ENCODE measurements at places on chromosomes 6 and 20.

DNA sequence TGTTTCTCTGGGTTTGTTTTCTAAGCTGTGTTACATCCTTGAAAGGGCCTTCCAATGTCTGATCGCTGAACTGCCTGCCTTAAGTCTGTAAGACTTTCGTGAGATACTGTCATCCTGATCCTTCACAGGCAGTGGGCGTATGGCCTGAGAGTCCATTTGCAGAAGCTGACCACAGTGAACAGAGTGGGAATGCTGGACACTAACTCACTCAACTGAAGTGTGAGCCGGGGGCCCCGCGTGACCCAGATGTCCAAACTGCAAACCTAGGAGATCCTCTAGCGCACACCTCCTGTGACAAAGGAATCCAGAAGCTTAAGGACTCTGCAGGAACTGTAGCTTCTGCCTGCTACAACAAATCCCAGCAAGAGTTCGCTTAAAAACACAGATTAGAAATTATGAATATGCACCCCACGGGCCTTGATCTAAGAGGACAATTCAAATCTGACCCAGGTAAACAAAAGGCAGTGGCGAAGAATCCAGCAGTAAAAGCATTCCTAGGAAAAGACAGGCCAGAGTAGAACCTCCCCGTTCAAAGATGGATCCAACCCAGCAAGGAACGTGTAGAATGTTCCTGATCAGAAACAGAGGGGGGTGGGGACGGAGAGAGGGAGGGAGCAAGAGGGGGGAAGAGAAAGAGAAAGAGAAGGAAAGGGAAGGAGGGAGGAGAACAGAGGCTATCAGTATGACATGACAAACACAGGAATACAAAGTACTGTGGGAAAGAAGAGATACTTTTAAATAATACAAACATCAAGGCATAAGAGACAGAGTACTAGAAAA lies 135.0 kb upstream of the AFDN start:
- DNase-seq, result no peak

- DNase-seq, result no peak
These were observed 10.1 kb upstream of the RTF2 start for GRCh38 chr20:56458206-56458821.

DNA sequence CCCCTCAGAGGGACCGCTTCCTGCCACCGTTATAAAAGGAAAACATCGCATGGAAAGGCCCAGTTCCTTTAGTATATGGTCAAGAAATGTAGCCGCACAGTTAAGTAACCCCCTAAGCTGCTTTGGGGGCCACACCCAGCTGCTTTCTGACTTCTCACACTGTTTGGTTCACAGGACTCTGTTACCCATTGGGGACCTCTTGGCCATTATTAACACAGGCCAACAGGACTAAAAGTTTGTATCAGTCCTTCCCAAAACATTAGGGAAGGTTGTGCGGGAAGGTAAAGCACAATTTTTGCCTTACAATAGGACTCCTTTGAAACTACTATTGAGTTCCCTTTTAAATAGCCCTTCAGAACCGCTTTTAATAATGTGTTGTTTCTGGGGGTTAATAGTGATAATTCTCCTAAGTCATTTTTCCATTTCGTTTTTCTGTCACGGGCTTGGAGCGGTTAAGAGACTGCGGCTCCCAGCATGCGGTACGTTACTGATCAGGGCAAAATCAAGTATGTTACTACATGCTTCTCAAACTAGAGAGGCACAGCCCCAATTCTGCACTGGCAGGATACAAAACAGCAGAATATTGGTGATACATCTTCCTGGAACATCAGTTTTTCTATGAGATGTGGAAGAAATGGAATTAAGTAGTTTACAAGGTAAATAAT lies 668 bp upstream of the RPP40 start:
- no peak for DNase-seq

DNA sequence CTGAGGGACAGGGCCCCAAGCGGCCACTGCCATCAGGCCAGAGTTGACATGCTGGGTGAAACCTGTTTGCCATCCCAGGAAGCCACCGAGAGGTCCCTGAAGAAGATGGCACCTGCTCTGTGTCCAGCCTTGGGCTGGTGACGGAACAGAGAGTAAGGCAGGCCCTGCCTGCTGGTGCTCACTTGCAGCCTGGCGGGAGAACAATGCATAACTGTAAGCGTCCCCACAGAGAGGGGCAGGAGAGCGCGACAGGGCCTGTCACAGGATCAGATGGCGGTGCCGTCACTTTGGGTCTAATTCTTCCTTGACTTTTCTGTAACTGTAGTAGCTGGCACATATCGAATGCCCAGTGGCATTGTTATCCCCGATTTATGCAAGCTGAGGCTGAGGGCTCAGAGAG lies 29.0 kb upstream of the VSTM2L start:
- no peak for DNase-seq

DNA sequence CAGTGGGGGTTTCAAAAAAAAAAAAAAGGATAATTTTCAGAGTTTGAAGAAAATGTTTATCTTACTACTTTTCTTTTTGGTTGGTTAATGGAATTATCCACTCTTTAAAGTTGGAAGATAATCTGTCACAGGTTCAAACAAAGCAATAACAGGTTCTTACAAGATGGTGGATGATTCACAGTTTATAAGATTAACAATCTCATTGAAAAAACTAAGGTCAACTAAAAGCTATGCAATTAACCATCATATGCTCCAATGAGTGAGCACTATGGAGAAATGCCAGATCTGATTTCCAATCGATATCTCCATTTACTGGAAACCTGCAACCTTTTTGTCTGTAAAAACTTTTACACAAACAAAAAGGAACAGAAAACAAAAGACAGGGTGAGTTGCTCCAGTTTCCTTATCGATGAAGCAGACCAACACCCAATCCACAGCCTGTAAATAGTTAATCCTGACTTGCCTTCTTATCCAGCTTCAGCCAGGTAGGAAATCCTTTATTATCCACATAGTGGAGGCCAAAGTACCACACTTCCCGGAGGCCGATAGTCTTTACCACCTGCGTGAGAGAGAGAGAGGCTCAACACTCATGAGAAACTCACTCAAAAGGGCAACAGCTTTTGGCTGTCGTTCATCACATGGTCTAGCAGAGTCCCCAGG lies 32.4 kb downstream of the EZR start:
- no peak for DNase-seq

GRCh38 chr20:52001999-52002666 lies 189.4 kb downstream of the ZFP64 start:
- DNase-seq, result no peak

DNA sequence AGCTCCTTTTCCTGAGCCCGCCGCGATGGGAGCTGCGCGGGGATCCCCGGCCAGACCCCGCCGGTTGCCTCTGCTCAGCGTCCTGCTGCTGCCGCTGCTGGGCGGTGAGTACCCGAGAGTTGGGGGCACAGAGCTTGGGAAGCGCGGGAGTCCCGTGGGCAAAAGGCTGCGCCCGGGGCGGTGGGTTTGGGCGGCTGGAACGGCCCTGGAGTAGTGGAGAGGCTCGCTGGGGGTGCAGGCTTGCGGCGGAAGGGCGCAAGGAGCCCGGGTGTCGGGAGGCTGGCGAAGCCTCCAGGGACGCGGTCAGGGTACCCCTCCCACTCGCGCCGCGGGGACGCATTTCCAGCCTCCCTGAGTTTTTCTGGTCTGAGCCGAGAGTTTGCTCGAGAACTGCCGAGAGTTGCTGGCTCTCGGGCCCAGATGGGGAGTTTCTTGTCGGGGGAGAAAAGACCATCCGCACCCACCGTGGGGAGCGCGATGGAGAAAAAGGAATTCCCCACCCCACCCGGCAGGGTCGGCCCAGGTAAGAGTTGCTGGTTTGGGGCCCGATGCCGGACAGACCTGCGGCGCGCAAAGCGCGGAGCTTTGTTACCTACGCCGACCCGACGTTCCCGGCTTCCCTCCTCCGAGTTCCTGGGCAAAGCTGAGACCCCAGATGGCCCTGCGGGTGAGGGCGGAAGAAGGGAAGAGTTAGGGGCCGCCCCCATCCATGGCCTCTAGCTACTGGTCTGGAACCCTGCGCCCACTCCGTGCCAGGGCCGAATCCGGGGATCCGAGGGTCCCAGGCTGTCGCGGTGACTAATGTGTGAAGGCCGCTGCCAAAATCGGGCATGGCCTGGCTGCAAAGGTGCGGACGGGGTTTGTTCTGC lies 584 bp downstream of the PTK7 start:
- DNase-seq, result peak; percentile 77

DNA sequence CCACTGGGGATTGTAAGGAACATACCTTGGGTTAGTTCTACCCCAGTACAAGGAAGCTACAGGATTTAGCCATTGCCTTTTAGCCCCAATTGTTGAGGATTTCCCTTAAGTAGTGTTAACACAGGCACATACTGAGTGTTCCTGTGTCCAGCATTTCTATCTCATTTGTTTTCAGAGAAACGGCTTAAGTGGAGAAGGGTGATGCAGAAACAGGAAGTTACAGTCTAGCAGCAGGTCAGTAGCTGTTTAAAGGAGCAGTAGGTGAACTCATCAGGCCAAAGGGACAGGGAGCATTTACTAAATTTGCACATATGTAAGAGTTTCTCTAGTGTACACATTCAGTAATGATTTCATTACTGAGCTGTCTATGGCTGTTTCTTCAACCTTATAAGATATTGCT lies 644.2 kb upstream of the GJE1 start:
- DNase-seq, result no peak

DNA sequence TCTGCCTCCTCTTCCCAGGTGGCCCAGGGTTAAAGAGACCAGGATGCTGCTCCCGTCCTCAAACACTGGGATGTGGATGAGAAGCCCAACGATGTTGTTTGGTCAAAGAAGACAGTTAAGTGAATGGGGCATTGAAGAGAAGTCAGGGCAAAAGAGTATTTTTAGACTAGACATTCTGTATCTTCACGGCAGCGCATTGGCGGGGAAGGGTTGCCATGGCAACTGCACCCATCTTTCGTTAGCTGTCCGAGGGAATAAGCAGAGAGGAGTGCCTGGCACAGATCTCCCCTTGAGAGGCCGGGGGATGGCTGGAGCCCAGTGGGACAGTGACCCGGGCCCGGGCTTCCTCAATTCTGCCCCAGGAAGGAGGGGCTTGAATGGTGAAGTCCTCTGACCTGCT lies 56.4 kb upstream of the GPR31 start:
- DNase-seq, result no peak

DNA sequence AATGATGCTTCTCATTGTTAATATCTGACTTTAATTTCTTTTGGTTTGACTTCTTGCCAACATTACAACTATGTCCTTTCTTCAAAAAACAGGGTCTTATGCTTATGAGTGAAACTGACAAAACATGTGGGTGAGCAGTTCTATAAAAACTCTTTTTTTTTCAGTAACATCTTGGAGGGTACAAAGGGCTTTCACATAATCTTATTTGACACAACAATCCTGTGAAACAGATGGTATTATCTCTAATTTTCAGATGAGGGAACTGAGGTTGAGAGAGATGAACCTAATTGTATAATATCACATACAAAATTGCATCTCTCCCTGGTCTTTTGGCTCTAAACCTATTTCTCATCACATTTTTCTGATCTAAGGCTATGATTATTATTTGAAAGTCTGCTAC lies 38.3 kb downstream of the MAPK14 start:
- no peak for DNase-seq

DNA sequence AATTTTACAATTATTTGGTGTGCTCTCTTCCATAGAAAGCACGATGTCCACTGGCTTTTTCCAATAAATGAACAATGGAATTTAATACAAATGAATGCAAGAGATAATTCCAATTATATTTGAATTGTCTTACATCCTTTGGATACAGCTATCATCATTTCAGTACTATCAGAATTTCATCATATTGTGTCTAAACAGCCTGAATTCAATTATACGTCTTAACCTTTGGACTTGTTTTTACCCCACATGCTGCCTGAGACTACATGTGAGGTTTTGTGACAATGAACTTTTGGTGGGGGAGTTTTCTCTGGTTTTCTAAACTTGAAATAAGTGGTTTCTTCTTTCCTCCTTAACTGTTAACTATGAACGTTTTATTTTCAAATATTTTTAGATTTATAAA lies 1176.0 kb downstream of the EPHA7 start:
- no peak for DNase-seq

DNA sequence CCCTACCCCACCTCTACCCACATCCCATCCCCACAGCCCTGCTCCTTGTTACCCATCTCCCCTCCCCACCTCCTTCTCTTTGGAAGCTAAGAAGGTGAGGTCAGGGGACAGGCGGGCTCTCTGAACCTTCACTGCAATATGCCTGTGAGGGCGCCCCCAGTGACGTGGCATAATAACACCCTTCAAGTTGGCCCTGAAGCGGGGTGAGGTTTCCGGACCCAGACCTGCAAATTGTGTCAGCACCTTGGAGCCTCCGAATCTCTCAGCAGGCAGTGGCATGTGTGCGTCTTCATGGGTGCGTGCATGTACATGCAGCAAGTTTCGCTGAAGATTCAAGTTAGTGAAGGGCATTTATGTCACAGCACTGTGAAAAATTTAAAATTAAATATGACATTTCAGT lies 114.6 kb downstream of the SOBP start:
- DNase-seq, result no peak

- DNase-seq, result no peak
These were observed 12.4 kb upstream of the GMEB2 start for GRCh38 chr20:63639093-63639975.

DNA sequence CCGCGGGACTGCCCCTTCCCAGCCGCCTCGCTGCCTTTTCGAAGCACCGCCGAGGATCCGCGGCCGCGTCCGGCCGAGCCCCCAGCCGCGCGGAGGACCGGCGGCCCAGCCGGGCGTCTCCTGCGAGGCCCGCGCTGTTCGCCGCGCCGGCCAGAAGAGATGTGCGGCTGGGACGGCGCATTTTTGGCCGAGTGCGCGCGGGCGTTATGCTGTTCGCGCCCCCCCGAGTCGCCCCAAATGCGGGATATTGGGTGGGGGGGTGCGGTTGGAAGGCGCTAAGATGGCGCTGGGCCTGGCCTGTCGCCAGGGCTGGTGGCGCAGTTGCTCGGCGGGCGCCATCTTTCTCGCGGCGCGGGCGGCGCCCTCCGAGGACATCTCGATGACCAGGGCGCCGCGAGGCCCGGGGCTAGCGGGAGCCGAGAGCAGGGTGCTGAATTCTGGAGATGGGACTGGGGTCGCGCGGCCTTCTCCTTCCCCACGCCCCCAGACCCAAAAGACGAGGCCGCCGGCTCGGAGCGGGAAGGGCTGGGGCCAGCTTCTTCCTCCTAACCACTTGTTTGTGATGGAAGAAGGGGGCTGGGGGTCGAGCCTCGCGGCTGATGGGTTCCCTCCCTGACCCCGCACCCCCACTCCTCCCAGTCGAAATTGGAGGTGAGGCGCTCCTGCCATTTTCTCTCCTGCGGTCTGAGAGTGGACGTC lies 1.5 kb downstream of the BICRAL start:
- DNase-seq, result peak; percentile 83

GRCh38 chr20:19991308-19991707 lies 25.9 kb upstream of the NAA20 start:
- no peak for DNase-seq

GRCh38 chr6:36754582-36755434 lies 57.2 kb downstream of the RAB44 start:
- DNase-seq, result no peak

DNA sequence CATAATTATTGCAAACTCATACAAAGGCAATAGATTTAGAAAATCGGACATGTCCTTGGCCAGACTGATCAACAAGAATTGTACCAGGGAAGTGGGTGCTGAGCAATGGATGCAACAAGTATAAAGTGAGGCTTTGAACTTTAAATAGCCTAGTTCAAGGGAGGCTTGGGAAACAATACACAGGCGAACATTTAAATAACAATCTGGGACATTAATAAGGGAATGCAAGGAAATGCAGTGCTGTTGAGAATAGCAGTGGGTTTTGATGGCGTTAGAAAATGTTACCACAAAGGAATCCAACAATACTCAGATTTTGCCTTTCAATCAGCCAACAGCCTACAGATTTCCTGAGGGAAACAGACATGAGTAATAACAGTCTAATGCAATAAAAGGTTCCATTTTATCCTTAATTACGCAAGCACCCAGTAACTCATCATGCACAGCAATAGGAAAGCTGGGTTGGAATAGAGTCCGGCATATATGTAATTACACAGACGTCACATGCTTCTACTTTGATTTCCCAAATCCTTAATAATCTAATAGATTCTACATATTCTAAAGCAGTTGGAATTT lies 134.6 kb downstream of the PHACTR1 start:
- DNase-seq, result no peak
